AG20443 (cell line): ENCODE measurements at places on chromosomes 12 and 14.

- no peak for DNase-seq
These were observed 412 bp upstream of the TEP1 start for GRCh38 chr14:20413744-20414082.

- DNase-seq: no peak
These were observed 52.0 kb downstream of the HELB start for GRCh38 chr12:66354291-66354690.

DNA sequence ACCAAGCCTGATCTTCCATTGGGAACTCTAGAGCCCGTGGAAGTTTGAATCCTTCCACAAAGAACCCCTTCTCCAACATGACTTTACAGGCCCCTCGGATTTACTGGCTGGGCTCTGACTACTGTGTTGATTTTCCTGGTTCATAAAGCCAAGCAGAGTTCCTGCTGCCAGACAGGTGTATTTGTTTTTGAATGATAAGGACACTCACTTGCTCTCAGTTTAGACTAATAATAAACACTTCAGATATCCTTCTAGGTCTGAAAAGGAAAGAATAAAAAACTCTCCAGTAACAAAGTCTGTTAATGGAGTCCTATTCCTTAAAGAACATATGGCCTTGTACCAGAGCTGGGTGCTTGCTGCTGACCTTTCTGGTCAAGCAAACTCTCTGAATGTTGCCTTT is 31.0 kb downstream of the SIX1 start:
- DNase-seq: no peak

DNA sequence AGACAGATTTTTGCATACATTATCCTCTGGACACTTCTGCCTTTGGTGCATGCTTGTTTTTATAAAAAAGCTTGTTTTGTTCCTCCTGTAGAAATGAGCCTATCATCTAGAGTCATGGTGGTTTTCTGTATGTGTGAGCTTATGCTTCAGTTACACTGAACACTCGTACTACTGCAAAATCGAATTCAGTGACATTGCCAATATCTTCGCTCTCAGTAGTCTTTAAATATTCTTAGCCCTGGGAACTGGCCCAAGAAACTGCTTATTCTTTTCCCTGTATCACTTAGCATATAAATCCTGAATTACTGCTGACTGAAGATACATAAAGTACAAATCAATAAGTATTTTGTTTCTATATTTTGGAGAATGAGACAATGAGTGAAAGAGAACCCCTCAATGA is 70.5 kb downstream of the RGS6 start:
- no peak for DNase-seq

DNA sequence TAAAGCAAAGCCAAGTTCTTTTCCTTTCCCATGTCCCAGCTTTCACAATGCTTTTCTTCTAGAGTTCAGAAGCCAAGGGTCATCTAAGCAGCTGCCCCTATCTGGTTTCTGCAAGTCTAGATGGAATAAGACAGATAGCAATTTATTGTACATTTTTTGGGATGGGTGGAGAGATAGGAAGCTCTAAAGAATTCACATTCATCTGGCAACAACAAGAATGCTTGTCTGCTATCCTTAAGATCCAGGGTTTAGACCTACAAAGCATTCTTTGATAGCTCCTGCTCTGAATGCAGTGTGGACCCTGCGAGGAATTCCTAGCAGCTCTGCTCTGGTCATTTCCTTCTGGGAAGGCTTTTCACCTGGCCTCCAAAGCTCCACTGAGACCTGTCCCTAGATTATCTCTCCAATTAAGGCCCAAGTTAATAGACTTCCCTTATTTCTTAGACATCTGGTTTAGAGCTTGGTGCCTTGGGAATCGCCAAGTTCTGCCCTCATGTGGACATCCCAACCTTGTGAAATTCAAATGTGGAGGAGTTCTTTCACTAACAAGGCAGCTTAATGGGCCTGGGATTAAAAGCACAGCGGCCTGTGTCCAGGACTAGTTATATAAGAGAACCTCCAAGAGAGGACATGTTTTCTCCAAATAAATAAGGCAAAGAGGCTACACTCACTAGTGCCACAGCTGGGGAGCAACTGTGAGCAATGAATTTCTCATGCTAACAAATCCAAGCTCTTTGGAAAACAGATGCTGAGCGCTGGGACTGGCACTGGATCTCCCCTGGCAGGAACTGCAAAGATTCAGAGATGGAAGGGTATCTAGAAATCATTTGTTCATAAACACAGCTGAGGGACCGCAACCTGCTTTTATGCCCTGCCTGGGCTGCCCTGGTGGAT is 384.5 kb upstream of the DDHD1 start:
- DNase-seq: peak; percentile 15

- DNase-seq: peak; percentile 51
These were observed 731.9 kb downstream of the NRXN3 start for GRCh38 chr14:78902010-78902623.

DNA sequence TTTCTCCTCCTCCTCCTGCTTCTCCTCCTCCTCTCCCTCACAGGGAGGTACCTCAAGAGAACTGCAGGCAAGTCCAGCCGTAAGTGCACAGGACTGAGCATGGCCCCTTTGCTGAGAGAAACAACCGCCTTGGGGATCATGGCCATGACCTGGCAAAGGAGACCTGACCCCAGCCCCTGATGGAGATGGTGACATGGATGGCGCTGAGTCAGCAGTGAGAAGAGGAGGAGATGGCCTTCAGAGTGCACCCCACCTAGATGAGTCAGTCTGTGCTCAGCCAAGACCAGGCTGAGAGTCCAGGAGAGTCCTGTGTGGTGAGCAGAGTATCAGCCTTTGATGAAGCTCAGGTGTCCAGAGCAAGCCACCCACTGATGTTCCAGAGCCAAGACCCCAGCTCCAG is 36.4 kb downstream of the MEG3 start:
- peak; percentile 29 for DNase-seq

GRCh38 chr14:34465069-34465859 is 3.2 kb upstream of the SPTSSA start:
- no peak for DNase-seq

DNA sequence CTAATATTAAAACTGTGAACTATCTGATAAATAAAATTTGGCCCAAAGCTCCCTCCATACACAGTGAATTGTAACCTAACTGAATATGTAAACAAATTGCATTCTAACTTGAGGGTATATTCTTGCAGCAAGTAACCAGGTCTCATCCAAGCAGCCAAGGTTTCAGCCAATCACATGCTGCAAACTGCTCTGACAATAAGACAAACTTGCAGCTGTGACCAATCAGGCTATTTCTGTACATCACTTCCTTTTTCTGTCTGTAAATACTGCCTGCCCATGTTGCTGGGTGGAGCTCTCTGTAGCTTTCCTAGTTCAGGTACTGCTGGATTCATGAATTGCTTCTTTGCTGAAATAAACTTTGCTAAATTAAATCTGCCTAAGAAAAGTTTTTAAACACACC is 499.0 kb downstream of the GALC start:
- no peak for DNase-seq

DNA sequence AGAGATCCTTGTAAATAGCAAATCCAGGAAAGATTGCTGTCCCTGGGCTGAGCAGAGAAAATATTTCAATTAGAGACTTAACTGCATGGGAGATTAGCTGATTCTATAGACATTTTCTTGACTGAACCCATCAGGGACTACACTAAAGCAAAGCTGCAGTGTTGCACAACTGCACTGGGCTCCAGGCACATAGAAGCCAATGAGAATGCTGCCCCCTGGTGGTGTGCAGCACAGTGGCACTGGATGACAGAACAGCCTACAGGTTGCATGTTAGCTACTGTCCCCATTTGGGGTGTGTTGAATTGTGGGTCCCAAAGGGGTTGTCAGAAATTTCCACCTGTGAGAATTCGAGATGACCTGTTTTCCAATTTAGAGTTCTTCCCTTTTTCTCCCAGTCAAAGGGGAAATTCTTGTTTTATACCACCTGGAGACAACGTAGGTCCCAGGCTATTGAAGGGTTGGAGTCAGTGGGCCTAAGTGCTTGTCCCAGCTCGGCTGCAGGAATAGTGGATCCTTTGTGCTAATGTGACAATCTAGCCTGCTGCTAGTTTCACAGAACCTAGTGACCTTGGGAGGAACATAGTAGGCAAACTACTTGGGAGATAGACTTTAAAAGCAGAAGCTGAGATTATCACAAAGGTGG is 114.7 kb downstream of the SLC8A3 start:
- peak; percentile 70 for DNase-seq

- DNase-seq: peak; percentile 20
These were observed 41.5 kb upstream of the NPAS3 start for GRCh38 chr14:32896979-32897697.

- no peak for DNase-seq
These were observed 7.4 kb upstream of the TUBA1B start for GRCh38 chr12:49138587-49138986.

DNA sequence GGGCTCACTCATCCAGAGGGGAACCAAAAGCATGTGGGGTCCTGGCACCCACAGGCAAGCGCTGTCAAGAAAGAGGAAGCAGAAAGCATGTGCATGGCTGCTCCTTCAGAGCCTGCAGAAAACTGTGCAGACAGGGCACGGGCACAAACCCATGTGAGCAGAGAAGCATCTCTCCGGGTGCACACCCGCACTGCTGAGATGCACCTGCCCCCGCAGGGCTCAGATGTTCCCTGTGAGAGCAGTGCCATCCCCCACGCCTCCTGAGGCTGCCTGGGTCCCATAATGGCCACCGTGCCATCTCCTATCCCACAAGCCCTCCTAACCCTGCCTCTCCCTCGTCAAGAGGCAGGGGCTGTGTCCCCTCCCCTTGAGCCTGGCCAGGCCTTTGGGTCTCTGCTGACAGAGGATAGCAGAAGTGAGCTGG is 32.3 kb upstream of the INF2 start:
- DNase-seq: no peak

- no peak for DNase-seq
These were observed 35.4 kb downstream of the DLK1 start for GRCh38 chr14:100762089-100762515.

GRCh38 chr12:125463386-125463785 is 398.2 kb downstream of the AACS start:
- no peak for DNase-seq

DNA sequence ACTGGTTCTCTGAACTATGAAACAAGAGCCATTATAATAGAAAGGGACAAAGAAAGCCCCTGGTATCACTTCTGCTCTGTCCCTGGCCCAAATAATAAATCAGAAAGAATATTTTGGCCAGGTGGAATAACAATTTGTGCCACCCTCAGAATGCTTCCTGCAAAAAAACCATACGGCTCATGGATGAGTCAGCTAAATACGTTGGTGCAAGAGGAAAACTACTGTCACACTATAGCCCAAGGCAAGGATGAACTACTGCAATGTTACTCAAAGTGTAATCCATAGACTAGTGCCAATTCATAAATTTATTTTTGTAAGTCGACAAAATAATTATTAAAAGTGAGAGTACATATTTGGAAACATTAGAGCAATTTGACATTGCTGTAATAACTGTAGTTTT is 68.2 kb downstream of the ANKS1B start:
- DNase-seq: no peak

- no peak for DNase-seq
These were observed 16.2 kb upstream of the IGF1 start for GRCh38 chr12:102496591-102496990.

DNA sequence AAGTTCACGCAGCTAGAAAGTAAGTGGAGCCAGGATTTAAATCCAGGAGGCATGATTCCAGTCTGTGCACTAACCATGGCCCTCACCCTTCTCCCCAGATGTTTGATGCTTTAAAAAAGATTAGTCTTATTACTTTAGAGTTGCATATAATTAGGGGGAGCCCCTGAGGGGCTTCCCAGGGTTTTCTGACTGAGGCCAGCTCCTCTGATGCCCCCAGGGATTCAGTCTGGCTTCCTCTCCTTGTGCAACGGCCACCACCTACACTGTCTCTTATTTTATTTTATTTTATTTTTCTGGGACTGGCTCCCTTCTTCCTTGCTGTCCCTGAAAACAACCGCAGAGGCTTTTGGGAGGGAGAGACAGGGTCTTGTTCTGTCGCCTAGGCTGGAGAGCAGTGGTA is 22.6 kb downstream of the CLSTN3 start:
- DNase-seq: no peak

DNA sequence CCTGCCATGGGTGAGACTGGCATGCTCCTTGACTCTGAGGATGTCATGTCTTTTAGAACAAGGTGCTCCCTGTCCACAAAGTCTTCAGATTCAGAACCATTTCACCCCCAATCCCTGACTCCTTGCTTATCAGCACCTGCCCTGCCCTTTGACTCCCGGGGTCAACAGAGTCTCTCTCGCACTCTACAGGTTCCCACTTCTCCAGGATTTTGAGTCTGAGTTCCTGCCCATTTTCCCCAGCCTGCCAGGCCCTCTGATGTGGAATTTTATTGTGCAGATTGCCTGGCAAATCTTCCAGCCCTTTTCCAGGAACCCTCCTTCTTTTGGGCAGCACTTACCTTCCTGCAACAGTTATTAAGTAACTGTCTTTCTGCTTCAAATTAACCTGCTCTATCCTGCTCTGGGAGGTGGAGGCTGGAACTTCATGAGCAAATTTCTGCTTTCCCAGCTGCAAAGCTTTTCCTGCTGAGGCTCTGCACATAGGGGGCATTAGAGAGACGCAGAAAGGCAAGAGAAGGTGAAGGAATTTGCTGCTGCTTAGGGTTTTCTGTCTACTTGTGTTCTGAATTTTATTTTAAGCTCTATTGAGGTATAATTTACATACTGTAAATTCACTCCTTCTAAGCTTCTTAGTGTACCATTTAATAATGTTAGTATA is 259.1 kb downstream of the PCNX1 start:
- DNase-seq: peak; percentile 86

DNA sequence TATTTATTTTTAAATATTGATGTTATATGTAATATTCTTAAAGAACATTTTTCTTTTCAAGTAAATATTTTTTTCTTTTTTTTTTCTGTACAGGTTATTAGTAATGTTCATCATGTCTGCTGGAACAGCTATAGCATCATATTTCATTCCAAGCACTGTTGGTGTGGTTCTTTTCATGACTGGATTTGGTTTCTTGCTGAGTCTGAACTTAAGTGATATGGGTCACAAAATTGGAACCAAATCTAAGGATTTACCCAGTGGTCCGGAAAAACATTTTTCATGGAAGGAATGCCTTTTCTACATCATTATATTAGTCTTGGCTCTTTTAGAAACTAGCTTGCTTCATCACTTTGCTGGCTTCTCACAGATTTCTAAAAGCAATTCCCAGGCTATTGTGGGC is 23.2 kb downstream of the PCNX4 start:
- DNase-seq: no peak

DNA sequence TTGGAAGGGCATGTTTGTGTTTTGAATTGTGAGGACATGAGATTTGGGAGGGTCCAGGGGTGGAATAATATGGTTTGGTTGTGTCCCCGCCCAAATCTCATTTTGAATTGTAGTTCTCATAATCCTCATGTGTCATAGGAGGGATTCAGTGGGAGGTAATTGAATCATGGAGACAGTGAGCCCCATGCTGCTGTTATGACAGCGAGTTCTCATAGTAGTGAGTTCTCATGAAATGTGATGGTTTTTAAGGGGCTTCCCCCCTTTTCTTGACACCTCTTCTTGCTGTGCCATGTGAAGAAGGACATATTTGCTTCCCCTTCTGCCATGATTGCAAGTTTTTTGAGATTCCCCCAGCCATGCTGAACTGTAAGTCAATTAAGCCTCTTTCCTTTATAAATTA is 260.0 kb downstream of the DUSP6 start:
- no peak for DNase-seq

DNA sequence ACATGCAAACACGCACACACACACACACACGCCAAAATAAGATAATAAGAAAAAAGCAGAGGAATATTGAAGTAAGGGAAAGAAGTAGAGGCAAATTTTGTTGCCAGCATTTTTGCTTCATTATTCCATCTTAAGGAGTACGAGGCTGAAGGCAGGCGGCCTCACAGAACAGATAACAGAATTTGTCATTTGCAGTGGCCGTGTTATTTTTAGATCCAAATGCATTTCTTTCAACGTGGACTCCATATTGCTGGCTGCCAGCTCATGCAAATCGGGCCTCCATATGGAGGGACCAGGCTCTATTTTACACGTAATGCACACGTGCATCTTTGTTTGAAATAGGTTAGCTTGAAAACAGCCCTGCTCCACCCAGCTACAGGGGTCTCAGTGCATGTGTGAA is 172.9 kb downstream of the RBM19 start:
- DNase-seq: no peak
